ENCODE measurements at places on chromosomes 1 and 21.

DNA sequence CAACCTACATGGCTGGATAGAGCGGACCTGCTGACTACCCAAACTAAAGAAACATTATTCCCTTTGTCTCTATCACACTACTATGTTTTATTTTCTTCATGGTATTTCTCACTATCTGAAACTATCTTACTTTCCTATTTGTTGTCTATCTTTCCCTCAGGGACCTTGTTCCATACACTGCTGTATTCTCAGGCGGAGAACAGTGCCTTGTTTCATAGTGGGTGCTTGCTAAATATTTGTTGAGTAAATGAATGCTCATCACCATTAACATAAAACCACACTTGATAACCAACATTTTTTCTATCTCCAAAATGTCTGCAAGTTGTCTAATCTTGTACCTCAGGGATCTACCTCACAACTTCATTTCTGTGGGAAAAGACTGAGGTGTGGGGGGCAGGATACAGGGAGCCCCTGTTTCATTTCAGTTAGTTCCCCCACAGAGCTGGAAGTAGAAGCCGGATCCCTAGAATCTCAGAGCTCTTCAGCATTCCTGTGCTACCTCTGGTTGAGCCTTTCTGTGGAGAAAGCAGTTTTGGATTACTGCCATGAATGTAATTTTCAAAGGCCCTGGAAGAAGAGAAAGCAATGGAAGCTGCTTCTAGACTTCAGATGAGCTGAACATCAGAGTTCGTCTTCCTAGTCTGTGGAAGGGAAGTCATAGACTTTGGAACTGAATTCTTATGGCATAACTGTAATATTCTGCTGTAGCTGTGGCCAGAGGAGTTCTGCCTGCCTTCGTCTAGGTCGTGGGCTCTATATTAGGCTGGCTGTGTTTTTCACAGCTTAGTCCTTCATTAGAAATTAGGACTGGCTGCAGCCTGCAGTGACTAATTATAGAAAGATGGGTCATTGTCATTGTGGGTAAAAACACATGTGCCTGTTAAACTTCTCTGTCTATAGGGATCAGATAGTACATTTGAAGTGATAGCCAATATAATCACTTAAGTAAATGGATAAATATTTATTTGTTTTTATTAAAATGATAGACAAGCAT is 293.2 kb upstream of the SGIP1 start:
- no peak for DNase-seq

- DNase-seq, result no peak
Observed at GRCh38 chr1:191620883-191621282, 537.4 kb upstream of the RGS18 start.

DNA sequence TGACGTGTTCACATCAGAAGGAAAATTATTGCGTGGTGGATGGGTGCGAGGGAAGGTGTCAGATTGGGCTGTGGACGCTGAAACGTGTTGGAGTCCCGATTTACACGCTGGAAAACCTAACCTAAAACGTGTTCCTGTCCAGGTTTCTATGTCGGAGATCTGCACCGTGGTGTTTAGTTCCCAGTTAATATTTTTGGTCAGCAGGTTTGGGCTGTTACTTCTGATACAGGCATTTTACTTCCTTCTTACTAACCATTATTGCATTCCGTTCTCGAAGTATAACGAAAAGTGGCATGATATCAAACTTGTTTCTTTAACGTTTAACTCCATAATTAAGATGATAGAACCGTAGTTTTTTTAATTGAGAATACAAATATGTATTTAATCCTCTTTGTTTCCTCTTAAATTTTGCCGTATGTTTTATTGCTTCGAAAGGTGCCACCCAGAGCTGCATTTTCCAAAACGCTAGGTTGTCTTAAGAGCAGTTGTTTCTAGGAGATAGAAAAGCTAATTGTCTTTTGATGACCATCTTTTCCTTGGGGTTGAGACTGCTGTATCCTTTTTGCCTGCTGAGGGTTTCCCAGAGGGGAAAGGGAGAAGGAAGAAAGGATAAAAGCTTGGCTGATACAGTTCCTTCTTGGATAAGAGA is 1.3 kb downstream of the ADARB1 start:
- DNase-seq, result no peak

GRCh38 chr1:36765785-36766300 is 268.5 kb downstream of the GRIK3 start:
- no peak for DNase-seq

DNA sequence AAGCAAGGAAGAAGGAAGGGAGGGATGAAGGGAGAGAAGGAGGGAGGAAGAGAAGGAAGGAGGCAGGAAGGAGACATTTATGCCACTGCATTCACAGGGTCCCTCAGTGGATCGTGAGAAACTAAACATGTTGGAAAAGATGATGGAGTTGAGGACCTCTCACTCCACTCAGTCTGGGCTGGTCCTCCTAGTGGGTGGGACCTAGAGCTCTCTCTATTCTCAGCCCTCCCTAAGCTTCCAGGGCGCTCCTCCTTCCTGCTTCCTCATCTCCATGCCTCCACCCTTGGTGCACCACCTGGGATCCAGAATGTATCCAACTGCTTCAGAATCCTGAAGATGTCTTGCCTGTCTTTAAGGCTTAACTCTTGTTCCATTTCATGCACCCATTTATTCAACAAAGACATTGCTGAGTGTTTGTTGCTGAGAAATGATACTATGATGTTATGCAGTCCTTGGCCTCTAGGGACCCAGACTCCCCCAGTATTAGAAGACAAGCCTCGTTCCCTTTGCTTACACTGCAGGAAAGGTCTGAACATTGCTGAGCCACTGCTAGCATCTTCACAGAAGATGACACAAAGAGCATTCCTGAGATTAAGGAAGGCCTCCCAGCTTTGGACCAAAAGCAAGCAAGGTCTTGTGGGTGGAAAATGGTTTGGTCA is 88.5 kb downstream of the BEND5 start:
- DNase-seq, result no peak

GRCh38 chr1:25615563-25616094 is 962 bp upstream of the MAN1C1 start:
- no peak for DNase-seq

GRCh38 chr1:66628926-66629325 is 95.0 kb downstream of the SGIP1 start:
- DNase-seq, result no peak

GRCh38 chr21:33403128-33403785 is at the start of gene IFNGR2:
TSS of gene IFNGR2 (plus strand) at chr21:33403413. CDS start at chr21:33403544, 131 bp downstream.
- DNase-seq, result peak; percentile 54

- DNase-seq, result no peak
Observed at GRCh38 chr1:238608144-238608543, 717.4 kb upstream of the ZP4 start.

GRCh38 chr21:15751546-15751945 is 21.8 kb downstream of the USP25 start:
- no peak for DNase-seq

- DNase-seq, result peak; percentile 37
Observed at GRCh38 chr1:119286587-119287181, 81.9 kb upstream of the HAO2 start.

GRCh38 chr21:33244779-33245105 is 15.0 kb downstream of the IFNAR2 start:
- no peak for DNase-seq

DNA sequence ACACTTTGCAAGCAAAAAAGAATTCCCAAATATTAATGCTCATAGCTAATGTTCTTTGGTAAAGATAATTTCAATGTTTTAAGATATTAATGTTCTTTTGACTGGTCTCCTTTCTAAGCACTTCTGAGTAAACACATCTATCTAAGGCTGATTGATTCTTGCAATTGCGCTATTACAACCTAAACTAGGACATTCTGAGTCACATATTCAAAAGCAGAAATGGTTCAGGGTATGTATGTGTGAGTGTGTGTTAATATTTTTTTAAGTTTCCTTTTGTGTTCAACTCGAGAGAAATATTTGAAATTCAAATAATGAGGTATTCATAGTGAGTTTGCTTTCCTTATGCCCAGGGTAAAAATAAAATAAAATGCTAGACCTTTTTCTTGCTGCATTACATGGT is 203.6 kb upstream of the GRIK3 start:
- DNase-seq, result no peak

DNA sequence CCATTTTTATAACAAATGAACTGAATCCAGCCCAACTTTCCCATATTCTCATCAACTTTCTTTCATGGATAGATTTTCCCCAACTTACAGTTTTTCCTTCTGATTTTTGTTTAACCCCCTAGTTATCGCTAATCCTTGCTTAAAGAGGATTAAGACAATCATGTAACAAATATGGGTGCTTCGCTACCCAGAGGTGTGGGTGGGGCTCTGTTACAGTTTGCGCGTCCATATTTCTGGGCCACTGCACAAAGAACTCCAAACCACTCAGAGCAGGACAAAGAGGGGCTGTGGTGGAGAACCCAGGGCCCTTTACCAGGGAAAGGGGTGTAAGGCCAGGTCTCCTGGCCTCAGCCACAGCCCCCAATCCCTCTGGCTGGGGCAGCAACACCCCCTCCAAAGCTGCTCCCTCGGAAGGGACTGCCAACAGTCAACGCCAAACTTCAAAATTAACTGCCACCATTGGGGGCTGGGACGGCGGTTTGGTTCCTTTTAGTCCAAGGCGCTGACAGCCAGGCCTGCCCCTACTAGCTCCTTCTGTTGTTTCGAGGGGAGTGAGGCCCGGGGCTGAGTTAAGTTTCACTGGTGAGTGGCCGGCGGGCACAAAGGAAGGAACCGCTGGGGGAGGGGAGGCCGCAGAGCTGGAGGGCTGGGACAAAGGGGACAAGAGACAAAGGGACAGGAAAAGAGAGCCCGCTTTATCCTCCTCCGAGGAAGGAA is 27.9 kb downstream of the SSBP3 start:
- no peak for DNase-seq

DNA sequence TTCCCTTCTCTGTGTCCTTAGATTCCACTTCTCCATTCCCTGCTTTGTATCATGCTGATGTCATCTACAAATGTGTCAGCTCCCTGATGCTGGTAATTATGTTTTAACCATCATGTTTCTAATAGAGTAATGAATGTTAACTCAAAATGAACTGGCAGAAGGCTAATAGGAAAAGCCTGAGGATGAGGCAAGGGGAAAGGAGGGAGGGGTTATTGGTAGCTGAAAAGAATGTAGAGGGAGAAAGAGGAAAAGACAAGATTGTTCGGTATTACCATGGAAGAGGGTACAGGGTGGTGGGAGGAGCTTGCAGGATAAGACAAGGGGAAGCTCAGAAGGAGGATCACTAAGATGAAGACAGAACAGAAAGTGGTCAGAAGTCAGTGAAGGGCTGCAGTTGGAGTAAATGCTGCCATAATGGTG is 150.9 kb downstream of the ZC3H11B start:
- no peak for DNase-seq

DNA sequence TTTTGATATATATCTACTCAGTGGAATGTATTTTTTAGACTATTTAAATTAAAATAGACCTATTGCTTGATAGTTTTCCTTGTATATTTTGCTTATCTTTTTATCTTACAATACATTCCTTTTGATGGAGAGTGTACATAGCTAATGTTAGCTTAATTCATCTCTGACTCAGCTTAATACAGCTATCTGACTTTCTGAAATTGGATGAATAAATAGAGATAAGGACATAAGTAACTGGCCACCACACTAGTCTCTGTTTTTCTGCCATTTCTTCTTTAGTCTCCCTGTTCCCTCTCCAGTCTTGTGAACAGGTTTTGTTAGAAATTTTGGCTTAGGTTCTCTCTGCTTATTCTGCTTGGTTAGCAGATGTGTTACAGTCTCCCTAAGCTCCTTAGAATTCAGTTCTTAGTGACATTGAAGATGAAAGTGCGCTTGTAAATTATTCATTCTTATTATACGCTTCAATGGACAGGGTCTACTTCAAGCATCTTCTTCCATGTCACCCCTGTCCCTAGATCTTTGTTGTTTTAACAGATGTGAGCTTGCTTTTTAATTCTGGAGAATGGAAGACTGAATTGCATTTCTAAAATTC is 59.6 kb downstream of the XPR1 start:
- DNase-seq, result no peak

GRCh38 chr1:237583756-237584155 is 307.0 kb downstream of the ZP4 start:
- DNase-seq, result no peak

DNA sequence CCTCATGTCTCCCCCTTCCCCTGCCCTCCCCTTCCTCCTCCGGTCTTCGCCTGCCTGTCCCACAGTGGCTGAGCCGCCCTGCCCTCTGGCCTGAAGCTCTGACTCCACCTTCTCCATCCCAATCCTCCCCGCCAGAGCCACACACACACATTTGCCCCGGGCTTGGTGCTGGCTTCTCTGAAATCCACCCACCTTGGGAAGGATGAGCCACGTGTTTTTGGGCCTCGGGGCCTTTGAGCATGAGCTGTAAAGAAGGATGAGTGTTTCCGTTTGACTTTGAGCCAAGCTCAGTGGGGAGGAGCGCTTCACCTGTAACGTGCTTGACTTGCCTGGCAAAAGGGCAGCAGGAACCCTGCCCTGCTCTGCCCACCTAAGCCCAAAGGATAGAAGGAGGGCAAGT is 295.1 kb downstream of the SIPA1L2 start:
- no peak for DNase-seq
